Activated naive CD8-positive, alpha-beta T cell treated with anti-CD3 and anti-CD28 coated beads, Interleukin-2, amount 10 ng/mL, durations not matched to agents 7 days and 5 days (primary cell): ENCODE measurements at places on chromosomes 11 and 22.

DNA sequence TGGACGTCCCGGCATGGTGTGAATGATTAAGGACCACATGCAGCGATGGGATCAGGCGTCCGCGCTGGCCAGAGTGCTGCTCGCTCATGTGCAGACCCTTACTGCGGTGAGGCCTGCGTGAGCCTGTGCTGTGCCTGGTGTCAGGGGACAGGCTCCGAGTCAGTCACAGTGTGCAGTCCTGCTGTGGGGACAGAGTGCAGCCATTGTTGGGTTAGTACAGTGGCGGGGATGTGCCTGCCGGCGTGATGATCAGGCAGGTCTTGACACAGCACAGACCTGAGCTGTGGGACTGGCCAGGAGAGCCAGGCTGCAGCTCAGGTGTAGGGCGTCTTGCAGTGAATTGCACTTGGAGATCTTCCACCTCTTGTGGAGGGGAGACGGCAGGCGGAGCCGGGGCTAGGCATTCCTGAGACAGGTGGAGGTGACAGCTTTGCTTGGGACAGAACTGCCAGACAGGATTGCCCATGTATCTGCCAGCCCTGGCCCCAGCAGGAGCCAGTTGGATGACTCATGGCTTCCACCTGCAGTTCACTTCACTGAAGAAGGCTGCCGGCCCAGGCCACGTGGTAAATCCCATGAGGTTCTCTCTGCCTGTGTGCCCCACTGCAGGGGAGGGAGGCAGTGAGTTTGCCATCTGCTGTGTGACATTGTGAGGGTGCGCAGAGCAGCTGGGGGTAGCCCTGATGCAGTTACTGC lies 17.3 kb downstream of the TRMU start:
- H3K36me3 ChIP-seq, result peaks cover 16% of the 10 kb centered on the region
- H3K27me3 ChIP-seq, result no peaks in the 10 kb centered on the region
- H3K4me3 ChIP-seq, result no peak overlapping the region

DNA sequence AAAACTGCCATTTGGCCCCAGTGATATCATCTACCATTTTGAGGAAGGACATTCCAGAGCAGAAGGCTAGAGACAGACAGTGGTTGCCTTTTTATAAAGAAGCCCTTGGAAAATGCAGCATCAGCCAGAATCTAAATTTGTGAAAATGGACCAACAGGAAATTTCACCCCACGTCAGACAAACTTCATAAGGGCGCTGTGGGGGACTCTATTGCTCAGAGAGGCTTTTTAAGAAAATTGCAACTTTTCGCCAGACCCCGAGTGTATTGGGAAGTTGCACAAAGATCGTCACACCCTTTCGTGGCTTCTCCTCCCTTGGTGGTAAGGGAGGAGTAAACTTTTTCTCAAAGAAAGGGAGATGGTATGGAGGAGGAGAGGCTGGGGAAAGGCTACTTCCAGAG lies 12.3 kb upstream of the ALX4 start:
- no peaks in the 10 kb centered on the region for H3K36me3 ChIP-seq
- no peak overlapping the region for H3K27ac ChIP-seq
- H3K27me3 ChIP-seq, result peaks cover 95% of the 10 kb centered on the region

- peaks cover 22% of the 10 kb centered on the region for H3K27me3 ChIP-seq
- DNase-seq, result no peak
- no peak overlapping the region for H3K27ac ChIP-seq
- no peaks in the 10 kb centered on the region for H3K4me1 ChIP-seq
Observed at GRCh38 chr22:48578138-48579042, 1249.3 kb downstream of the BRD1 start.

DNA sequence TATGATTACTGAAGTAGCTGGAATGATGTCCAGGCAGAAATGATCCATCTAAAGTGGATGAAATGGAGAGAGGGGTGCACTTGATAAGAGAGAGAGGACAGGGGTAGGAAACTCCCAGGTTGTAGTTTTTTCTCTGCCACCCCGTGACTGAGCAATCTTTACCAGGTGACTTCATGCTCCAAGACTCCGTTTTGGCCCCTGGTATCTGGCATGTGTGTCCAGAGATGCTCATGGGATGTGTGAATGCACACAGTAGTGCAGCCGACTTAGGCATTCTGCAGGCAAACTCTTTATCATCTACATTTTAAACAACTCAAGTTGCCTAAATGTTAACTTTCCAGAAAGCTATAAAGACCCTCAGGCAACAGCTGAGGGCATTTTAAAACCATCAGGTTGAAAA lies 189.3 kb upstream of the SEZ6L start:
- H3K36me3 ChIP-seq, result no peaks in the 10 kb centered on the region
- peaks cover 4% of the 10 kb centered on the region for H3K27me3 ChIP-seq
- no peak overlapping the region for H3K27ac ChIP-seq
- no peak for DNase-seq
- H3K4me3 ChIP-seq, result no peak overlapping the region

GRCh38 chr22:22168190-22168940 lies 76.2 kb upstream of the VPREB1 start:
- H3K4me1 ChIP-seq, result peaks cover 12% of the 10 kb centered on the region
- H3K27ac ChIP-seq, result peak overlapping the region; percentile 73
- no peaks in the 10 kb centered on the region for H3K36me3 ChIP-seq
- peaks cover 12% of the 10 kb centered on the region for H3K27me3 ChIP-seq

- H3K27ac ChIP-seq, result no peak overlapping the region
- no peaks in the 10 kb centered on the region for H3K27me3 ChIP-seq
- no peak overlapping the region for H3K4me3 ChIP-seq
Observed at GRCh38 chr22:30887861-30888260, 80.7 kb downstream of the MORC2 start.

- peaks cover 24% of the 10 kb centered on the region for H3K36me3 ChIP-seq
- H3K4me1 ChIP-seq, result peaks cover 49% of the 10 kb centered on the region
- peak; percentile 60 for DNase-seq
Observed at GRCh38 chr11:65419772-65420481, 2.7 kb upstream of the NEAT1 start.

DNA sequence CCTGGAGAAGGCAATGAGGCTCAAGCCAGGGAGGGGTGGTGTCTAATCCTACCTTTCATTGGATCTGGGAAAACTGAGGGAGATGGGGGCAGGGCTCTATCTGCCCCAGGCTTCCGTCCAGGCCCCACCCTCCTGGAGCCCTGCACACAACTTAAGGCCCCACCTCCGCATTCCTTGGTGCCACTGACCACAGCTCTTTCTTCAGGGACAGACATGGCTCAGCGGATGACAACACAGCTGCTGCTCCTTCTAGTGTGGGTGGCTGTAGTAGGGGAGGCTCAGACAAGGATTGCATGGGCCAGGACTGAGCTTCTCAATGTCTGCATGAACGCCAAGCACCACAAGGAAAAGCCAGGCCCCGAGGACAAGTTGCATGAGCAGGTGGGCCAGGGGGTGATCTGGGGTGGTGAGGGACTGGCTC lies at the start of gene FOLR1:
Gene FOLR1 (plus strand): TSS at position 180 of the 421 bp plus-strand sequence. CDS start 34 bp downstream, at position 214.
- no peaks in the 10 kb centered on the region for H3K36me3 ChIP-seq
- H3K27ac ChIP-seq, result no peak within 1 kb of the TSS
- no peak within 1 kb of the TSS for H3K4me3 ChIP-seq
- no peaks in the 10 kb centered on the region for H3K4me1 ChIP-seq
- H3K27me3 ChIP-seq, result peaks cover 2% of the 10 kb centered on the region
- no peak for DNase-seq

GRCh38 chr11:29200791-29201562 lies 815.9 kb downstream of the KCNA4 start:
- no peak overlapping the region for H3K4me3 ChIP-seq
- H3K27me3 ChIP-seq, result no peaks in the 10 kb centered on the region
- no peaks in the 10 kb centered on the region for H3K4me1 ChIP-seq
- H3K36me3 ChIP-seq, result no peaks in the 10 kb centered on the region

DNA sequence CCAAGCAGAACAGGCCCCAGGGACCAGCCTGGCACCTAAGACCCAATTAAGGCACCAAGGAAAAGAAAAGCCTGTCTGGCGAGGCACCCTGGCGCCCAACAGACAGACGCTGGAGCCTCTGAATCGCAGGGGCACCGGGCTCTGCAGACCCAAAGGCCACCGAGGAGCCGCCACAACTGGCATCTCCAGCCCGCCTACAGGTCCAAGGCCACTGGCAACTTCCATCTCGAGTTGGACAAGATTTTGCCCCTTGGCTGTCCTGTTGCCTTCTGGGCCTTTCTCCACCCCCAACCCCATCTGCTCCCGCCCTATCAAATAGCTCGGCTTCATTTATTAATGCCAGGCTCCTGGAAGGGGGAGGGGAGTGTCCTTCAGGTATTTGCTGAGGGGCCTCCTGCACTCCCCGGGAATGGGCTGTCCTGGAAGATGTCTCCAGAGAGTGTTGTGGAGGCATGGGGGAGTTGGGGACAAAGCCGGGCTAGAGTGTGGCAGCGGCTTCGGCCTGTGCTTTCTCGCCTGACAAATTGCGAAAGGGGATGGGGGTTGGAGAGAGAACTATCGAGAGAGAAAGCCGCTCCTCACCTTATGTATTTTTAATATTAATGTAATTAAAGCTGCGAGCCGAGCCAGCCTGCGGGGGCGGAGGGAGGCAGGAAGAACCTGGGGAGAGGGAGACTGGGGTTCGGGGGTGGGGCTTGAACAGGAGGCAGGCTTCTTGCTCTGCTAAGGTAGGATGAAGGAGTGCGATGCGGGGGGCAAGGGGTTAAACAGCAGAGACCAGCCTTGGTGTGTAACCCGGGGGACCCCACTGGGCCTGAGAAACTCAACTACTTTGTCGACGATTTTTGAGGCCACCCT lies 2.0 kb downstream of the DSCAML1 start:
- no peaks in the 10 kb centered on the region for H3K36me3 ChIP-seq
- H3K4me3 ChIP-seq, result no peak overlapping the region

GRCh38 chr11:36304351-36304750 lies 8.3 kb downstream of the PRR5L start:
- no peak overlapping the region for H3K4me3 ChIP-seq
- H3K27me3 ChIP-seq, result peaks cover 14% of the 10 kb centered on the region
- H3K27ac ChIP-seq, result no peak overlapping the region
- no peaks in the 10 kb centered on the region for H3K4me1 ChIP-seq
- DNase-seq, result no peak
- no peaks in the 10 kb centered on the region for H3K36me3 ChIP-seq

- DNase-seq, result peak; percentile 63
- H3K36me3 ChIP-seq, result no peaks in the 10 kb centered on the region
- no peak overlapping the region for H3K4me3 ChIP-seq
- no peak overlapping the region for H3K27ac ChIP-seq
- peaks cover 12% of the 10 kb centered on the region for H3K4me1 ChIP-seq
Observed at GRCh38 chr22:20013382-20013871, 3.2 kb downstream of the ARVCF start.

DNA sequence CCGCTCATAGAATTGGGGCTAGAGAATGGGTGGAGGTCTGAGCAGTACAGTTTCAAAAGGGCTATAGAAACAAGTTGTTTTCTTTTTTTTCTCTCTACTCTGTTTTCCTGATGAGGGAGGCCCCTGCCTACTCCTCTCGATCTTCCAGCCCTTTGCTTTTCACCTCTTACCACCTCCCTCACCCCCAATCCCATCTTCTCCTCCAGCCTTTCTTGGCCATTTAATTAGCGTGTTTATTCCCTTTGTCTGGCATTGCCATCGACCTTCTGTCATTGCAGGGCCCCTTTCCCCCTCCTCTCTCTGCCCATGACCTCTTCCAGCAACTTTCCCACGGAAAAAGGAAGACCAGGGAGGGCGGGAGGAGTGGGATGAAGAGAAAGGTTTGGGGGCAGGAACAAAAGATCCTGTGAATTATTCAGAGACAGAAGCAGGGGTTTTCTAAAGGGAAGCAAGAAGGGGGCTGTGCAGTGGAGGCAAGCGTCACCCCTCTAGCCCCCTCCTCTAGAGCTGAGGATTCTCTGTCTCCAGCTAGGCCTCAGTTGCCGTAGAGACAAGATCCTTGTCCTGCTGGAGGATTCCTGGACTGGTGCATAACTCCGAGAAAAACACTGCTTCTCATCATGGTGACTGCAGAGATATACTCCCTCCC lies 12.9 kb downstream of the DTX4 start:
- H3K36me3 ChIP-seq, result no peaks in the 10 kb centered on the region
- peaks cover 2% of the 10 kb centered on the region for H3K4me1 ChIP-seq
- DNase-seq, result no peak
- no peak overlapping the region for H3K27ac ChIP-seq

- H3K4me3 ChIP-seq, result no peak overlapping the region
- peaks cover 22% of the 10 kb centered on the region for H3K27me3 ChIP-seq
- H3K4me1 ChIP-seq, result peaks cover 4% of the 10 kb centered on the region
- no peaks in the 10 kb centered on the region for H3K36me3 ChIP-seq
- no peak for DNase-seq
- no peak overlapping the region for H3K27ac ChIP-seq
Observed at GRCh38 chr22:44277386-44278135, 35.2 kb downstream of the SHISAL1 start.

DNA sequence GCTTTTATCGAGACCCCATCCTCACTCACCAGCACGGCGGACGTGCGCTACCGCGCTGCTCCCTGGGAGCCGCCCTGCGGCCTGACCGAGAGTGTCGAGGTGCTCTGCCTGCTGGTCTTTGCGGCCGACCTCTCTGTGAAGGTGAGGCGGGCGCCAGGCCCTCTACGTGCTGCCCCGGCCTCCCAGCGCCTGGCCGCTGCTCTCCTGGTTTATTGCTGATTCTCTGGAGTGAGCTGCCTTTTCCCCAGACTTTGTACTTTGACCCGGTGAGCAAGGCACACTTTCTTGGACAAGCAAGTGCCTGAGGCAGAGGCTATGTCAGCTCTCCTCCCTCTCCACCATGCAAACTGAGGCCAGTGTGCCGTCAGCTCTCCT lies 6.5 kb downstream of the TPCN2 start:
- H3K36me3 ChIP-seq, result no peaks in the 10 kb centered on the region
- no peak overlapping the region for H3K27ac ChIP-seq
- no peak for DNase-seq
- no peak overlapping the region for H3K4me3 ChIP-seq
- H3K27me3 ChIP-seq, result no peaks in the 10 kb centered on the region

DNA sequence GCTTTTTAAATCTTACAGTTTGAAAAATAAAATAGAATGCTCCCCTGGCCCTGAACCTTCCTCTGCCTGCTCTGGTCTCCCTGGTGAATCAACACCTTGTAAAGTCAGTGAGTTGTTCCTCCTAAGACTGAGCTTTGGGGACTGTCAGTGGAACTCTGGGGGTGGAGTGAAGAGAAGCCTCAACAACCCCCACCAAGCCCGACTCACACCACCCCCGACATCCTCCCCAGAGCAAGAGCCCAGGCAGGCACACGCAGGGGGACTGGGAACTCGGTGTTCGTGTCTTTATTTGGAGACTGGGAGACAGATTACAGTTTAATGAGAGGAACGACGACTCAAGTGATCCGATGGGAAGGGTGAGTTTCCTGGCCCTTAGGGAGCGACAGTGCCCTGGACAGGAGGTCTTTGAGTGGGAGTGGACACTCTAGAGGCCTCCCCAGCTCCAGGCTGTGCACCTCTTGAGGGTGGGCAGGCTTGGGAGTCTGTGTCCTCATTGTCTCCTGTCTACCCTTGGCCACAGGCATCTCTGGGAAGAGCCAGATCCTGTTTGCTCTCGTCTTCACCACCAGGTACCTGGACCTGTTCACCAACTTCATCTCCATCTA lies 6.2 kb downstream of the KDELR3 start:
- no peaks in the 10 kb centered on the region for H3K36me3 ChIP-seq
- DNase-seq, result no peak
- no peak overlapping the region for H3K27ac ChIP-seq
- H3K4me1 ChIP-seq, result no peaks in the 10 kb centered on the region
- H3K27me3 ChIP-seq, result peaks cover 2% of the 10 kb centered on the region

- peaks cover 2% of the 10 kb centered on the region for H3K27me3 ChIP-seq
- H3K4me1 ChIP-seq, result peaks cover 2% of the 10 kb centered on the region
- DNase-seq, result no peak
- no peak overlapping the region for H3K27ac ChIP-seq
- no peaks in the 10 kb centered on the region for H3K36me3 ChIP-seq
Observed at GRCh38 chr22:27597703-27598444, 203.7 kb downstream of the MN1 start.
